ENCODE measurements at places on chromosomes 7 and 10. TPM values are rescaled to one million over a fixed set of nuclear protein-coding genes. Genes with fewer than 3 reads are reported as not detected.

ABCA13 gene
- total RNA-seq = not detected

RALA gene
- total RNA-seq = 33.4 TPM

ACTL6B gene
- not detected for total RNA-seq

PRLHR gene
- not detected for total RNA-seq

ATOH7 gene
- total RNA-seq = not detected

PAPOLB gene
- not detected for total RNA-seq

ZNF679 gene
- total RNA-seq = not detected

MARCHF5 gene
- total RNA-seq = 22.6 TPM

ITPRID1 gene
- total RNA-seq = not detected

SPDYE16 gene
- 0.36 TPM for total RNA-seq
